ENCODE measurements at places on chromosomes 6 and 20.

DNA sequence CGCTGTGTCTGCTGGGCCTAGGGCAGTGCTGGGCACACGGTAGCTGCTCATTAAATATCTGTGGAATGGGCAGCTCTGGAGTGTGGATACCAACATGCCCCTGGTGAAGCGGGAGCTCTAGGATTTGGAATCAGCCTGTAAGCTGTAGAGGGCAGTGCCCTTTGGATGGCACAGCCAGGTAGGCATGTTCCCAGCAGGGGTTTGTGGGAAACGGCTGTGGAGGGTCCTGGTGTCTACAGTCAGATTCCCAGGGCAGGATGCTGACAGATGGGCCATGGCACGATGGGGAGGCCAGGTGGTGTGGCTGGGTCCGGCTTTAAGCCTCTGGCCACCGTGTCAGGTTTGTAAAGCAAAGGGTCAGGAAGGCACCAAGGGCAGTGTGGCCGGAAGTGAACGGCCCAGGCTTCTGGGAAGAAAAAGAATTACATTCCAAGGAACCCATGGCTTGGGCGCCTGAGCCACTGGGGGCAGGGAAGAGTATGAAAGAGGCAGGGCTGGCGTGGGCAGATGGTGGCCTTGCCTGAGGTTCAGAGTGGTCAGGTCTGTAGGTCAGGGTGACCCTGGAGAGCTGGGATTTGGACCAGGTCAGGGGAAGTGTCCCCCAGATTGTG lies 44.8 kb downstream of the UBE2V1 start:
- DNase-seq, result no peak

DNA sequence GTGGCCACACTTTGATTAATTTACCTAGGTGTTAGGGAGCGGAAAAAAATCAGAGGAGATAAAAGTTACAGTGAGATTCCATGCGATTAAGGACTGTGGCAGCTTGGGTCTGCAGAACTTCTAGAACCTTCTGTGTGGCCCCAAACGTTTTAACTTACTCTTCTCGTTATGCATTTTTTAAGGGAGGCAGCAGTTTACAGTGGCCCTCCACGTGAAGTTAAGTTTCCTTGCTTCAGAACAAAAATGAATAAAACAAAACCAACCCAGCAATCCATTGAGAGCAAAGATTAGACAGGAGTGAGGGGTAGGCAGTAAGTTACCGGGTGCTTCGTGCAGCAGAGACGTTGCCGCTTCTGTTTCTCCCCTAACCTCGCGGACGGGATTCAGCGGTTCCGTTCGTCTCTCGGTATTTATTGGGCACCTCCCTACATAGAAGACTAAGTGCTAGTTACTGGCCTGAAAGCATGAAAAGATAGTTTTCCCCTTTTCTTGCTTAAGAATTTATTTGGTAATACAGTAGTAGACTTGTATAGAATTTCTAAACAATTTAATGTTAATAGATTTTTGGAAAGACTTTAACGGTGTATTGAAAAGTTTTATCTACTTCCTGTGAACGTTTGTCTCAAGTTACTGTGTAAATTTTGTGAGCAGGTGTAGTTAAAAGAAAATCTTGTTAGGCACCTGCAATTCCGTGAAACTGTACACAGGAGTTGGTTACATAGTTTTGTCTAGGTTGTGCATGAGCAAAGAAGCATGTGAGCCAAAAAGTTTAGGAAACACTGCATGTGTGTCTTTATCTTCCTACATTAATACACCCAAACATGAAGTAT lies 1.1 kb downstream of the BAG2 start:
- no peak for DNase-seq

- no peak for DNase-seq
These were observed 41.1 kb downstream of the LRP11 start for GRCh38 chr6:149823013-149823412.

- DNase-seq, result no peak
These were observed 17.6 kb upstream of the SRC start for GRCh38 chr20:37328149-37328945.

DNA sequence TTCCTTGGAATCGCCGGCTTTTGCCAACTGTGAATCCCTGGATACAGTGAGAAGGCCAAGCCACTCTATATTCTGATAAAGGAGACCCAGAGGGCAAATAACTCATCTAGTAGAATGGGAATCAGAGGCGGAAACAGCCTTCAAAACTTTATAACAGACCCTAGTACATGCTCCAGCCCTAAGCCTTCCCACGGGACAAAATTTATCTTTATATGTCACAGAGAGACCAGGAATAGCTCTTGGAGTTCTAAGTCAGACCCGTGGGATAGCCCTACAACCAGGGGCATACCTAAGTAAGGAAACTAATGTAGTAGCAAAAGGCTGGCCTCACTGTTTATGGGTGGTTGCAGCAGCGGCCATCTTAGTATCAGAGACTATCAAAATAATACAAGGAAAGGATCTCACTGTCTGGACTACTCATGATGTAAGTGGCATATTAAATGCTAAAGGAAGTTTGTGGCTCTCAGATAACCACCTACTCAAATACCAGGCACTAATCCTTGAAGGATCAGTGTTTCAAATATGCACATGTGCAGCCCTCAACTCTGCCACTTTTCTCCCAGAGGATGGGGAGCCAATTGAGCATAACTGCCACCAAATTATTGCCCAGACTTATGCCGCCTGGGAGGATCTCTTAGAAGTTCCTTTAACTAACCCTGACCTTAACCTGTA lies 29.5 kb downstream of the CEP85L start:
- no peak for DNase-seq

- no peak for DNase-seq
These were observed 96.4 kb upstream of the MRPS10 start for GRCh38 chr6:42313941-42314570.

GRCh38 chr20:38870733-38871559 lies 55.3 kb upstream of the FAM83D start:
- DNase-seq, result no peak

GRCh38 chr6:163533443-163533842 lies 118.9 kb downstream of the QKI start:
- DNase-seq, result no peak

DNA sequence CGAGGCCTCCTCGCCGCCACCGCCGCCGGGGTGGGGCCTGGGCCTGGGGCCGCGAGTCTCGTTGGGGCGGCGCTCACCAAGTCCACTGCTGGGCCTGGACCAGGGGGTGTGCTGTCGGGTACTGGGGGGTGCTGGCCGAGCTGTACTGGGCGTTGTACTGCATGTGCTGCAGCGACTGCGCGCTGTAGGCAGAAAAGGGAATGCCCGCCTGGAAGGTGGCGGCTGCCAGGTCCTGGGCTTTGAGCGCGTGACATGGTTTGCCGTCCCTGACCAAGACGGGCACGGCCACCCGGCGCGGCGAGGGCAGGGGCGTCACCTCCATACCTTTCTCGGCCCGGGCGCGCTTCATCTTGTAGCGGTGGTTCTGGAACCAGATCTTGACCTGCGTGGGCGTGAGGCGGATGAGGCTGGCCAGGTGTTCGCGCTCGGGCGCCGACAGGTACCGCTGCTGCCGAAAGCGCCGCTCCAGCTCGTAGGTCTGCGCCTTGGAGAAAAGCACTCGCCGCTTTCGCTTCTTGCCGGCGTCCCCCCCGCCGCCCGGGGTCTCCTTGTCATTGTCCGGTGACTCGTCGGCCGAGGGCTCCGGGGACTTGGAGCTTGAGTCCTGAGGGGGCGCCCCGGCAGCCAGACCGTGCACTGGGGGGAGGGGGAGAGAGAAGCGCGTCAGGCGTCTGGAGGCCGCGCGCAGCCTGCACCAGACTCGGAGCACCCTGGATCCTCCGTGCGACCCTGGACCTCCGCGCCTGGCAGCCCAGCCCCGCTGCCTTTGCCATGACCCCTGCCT lies 1.8 kb downstream of the NKX2-2 start:
- DNase-seq, result no peak

DNA sequence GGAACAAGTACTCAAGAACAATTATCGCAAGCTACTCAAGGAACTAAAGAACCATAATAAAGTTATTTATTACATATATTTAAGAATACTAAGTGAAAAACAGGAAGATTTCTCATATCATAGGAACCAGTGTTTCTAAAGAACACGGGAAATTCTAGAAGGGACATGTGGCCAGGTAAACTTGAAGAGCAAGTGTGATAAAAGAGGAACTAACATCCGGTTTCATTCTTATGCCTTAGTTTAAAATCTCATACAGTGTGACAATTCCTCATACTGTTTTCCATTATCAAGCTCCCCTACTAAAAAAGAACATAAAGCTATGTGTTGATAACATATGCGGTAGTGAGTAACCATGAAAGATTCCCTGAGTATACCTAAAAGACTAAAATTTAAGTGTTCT lies 163.5 kb upstream of the SHLD1 start:
- DNase-seq, result no peak

DNA sequence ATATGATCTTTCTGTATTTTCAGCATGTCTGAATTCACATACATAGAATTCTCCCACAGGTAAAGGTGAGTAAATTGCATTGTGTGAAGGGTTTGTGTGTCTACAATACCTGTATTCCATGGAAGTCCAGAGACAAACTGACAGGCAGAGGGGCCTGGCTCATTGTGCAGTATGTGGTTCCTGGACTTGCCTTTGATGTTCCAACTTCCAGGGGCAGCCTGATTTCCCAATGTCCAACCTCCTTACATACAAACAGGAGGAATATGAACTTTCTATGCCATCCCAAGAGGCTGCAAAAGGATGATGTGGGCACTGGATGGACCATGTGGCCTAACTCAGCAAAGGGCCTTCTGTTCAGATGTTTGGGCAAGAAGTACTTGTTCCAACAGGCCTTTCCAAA lies 58.5 kb downstream of the LYRM4 start:
- DNase-seq, result no peak

DNA sequence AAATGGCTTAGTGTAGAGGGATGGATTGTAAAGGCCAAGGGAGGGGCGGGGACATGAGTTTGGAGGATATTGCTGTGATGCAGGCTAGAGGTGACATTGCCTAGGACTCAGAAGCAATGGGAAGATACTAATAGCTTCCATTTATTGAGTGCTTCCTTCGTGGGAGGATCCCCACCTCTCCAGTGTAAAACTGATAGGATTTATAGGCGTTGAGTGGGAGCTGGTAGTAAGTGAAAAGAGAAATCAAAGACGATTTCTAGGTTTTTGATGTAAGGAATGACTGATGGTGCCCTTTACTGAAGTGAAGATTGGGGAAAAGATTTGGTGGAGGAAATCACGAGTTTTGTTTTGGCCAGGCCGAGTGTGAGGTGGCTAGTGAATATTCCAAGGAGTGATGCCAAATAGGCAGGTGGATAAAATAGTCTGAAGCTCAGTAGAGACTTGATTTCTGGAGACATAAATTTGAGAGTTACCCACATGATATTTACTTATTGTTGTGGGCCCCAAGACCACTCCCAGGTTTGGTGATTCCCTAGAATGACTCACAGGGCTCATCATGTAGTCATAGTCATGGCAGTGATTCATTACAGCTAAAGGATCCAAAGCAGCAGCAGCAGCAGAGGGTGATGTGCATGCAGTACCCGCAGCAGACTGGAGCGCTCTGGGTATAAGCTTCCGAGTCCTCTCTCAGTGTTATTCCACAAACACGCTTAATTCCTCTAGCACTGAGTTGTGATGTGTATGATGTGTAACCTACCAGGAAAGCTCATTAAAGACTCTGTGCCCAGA lies 10.2 kb downstream of the RPRD1B start:
- no peak for DNase-seq

- no peak for DNase-seq
These were observed 59.2 kb upstream of the CD93 start for GRCh38 chr20:23145281-23145700.

GRCh38 chr20:38880952-38881735 lies 45.1 kb upstream of the FAM83D start:
- no peak for DNase-seq

- DNase-seq, result no peak
These were observed 43.9 kb downstream of the TRPC4AP start for GRCh38 chr20:35048739-35049138.

- DNase-seq, result no peak
These were observed 111.5 kb upstream of the RPS6KA2 start for GRCh38 chr6:166738386-166739116.

- no peak for DNase-seq
These were observed 24.7 kb upstream of the ASXL1 start for GRCh38 chr20:32333181-32333987.

DNA sequence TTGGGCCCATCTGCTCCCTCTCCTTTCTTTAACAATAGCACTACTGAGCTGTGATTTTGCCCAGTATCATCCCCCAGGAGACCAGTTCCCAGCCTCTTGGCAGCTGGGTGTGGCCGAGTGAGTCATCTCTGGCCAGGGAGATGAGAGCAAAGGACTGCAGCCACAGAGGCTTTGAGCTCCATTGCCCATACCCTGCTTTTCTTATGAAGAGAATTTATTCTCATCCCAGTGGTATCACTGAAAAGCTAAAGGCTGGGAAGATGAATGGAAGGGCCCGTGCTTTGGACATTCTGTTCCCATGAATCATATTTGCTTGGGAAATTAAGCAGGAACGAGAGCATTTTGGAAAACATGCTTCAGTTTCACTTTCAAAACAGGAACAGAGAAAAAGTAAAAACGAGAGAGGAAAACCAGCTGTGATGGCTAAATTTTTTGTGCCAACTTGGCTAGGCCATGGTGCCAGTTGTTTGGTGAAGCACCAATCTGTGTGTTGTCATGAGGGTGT lies 14.9 kb downstream of the CST3 start:
- no peak for DNase-seq

DNA sequence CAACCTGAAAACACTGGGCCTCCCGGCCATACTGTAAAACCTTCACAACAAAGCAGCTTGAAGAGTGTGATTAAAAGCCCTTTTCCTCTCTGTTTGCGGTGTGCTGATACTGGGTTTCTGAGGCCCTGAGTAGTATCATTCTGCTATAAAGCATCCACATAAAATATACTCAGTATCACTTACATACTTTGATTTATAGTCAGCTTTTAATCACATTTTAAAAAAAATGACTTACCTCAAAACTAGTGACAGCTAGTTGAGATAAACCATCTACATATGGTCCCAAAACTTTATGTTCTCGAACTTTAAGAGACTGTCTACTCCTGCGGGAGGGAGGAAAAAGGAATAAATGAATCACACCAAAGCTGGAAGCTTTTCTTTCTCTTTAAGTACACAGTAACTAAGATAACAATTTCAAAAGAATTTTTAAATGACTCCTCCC lies 135.7 kb downstream of the KIF13A start:
- DNase-seq, result no peak

DNA sequence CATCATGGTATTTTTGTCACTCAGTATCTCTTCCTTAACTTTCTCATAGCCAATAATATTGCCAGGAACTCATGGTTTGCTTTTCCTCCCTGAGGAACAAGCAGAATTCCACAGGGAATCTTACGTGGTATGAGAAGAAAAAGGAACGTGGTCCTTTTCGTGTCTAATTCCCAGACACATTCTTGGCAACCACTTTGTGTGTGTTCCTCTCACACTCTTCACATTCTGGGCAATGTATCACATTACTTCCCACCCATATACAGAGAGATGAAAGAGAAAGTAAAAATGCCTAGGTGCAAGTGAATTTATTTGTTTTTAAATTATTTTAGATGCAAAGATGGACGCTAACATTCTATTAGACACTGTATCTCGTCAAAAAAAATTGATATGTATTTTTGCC lies 102.7 kb downstream of the PTPRK start:
- DNase-seq, result no peak

Measured in stimulated activated CD8-positive, alpha-beta memory T cell treated with anti-CD3 and anti-CD28 coated beads, Interleukin-7, amount 100 ng/mL, for 24 hours (primary cell).